ENCODE measurements at places on chromosomes 7 and 10.

DNA sequence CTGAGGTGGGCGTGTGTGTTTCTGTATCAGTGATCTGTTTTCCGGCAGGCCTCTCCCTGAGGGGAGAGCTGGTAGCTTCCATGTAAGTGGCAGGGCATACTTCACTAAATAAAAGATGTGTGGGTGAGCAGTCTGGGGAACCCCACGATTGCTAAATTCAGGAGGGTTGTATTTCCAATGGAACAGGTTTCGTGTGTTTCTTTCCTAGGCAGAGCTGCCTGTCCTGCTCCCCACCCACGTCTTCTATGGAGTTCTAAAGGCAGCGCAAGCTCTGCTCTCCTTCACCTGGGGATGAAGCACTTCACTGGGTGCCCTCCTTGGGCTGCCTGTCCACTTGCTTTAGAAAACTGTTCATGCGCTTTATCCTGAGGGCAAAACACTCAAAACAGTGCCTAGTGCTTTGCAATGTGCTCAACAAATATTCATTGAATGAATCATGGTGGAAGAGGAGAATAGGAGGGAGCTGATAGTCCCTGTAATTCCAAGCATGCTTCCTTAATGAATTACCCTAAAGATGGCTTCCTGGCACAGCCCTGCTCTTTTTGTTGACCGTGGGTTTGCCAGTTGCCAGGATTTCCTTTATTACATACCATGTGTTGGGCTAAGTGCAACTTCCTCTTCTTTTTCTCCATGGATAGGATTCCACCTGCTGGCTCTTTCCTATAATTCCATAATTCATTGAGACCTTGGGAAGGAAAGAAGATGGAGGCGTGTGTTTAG, 50.6 kb upstream of the SRPK2 start:
- DNase-seq = no peak

GRCh38 chr10:31317171-31317570, 1.8 kb upstream of the ZEB1 start:
- no peak for DNase-seq

DNA sequence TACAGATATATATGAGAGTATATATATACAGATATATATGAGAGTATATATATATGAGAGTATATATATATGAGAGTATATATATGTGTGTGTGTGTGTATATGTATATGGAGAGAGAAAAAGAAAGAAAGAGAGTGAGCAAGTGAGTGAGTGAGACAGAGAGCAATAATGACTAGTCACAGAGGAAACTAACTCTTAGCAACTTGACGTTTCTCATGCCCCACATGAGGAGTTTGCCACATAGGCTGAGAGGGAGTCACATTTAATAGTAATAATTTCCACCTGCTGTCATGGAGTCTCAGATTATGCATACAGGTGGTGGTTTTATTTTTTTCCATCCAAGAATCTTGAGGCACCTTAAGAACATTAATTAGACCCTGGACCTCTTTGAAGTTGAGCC, 199.9 kb downstream of the GATA3 start:
- no peak for DNase-seq

DNA sequence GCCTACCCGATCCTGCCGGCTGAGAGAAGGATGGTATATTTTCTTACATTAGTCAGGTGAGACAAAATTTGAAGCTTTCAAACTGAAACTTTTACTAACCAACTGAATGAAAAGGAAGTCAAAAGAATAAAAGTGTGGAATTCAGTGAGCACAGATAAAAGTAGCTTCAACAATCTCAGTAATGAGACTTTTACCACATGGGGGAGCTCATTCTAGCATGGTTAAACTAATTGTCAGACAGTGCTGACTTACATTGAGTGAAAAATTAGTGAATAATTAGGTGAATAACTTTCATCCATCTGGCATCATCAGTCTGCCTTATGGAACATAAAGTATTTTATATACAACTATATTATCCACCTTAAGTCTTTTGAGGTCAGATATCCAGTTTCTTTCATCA, 8.4 kb downstream of the FAM237B start:
- no peak for DNase-seq

GRCh38 chr10:132517951-132518521, 19.6 kb upstream of the INPP5A start:
- DNase-seq = no peak

GRCh38 chr7:128044064-128044463, 12.8 kb upstream of the LRRC4 start:
- no peak for DNase-seq

- DNase-seq = no peak
Observed at GRCh38 chr10:110208614-110209453, 1.4 kb downstream of the MXI1 start.

GRCh38 chr10:226018-226417, 90.8 kb downstream of the ZMYND11 start:
- DNase-seq = no peak

DNA sequence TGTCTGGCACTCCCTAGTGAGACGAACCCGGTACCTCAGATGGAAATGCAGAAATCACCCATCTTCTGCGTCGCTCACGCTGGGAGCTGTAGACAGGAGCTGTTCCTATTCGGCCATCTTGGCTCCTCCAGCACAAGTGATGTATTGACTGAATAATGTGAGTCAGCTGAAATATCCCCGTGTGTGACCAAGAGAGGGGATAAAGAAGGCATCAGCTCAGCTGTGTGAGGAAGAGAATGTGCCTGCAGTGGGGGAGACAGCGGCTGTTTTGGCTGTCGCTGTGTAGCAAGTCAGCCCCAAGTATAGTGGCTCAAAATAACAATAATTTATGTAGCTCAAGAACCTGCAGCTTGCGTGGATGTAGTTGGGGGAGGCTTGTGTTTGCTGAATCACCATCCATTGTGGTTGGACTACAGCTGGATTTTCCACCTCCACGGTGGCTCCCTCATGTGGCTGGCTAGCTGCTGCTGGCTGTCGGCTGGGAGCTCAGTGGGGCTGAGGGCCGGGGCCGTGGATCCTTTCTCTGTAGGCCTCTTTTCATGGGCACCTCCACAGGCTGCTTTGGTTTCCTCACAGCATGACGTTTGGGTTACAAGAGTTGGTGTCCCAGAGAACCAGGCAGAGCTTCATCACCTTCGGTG, 434.5 kb downstream of the CCSER2 start:
- DNase-seq = no peak

DNA sequence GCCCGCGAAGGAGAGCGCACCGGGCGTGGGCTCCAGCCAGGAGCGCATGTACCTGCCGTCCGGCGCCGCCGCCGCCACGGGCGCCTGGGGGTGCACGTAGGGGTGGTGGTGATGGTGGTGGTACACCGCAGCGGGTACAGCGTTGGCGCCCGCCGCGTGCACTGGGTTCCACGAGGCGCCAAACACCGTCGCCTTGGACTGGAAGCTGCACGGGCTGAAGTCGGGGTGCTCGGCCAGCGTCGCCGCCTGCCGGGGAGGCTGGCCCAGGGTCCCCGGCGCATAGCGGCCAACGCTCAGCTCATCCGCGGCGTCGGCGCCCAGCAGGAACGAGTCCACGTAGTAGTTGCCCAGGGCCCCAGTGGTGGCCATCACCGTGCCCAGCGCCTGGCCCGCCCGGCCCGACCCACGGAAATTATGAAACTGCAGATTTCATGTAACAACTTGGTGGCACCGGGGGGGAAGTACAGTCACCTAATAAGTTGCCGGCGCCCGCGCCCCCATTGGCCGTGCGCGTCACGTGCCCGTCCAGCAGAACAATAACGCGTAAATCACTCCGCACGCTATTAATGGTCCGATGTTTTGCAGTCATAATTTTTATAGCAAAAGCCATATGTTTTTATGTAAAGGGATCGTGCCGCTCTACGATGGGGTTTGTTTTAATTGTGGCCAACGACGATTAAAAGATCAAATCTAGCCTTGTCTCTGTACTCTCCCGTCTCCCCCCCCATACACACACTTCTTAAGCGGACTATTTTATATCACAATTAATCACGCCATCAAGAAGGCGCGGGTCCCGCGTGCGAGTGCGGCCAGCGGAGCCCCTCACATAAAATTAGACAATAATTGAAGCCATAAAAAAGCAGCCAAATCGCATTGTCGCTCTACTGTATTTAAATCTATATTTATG, at the start of gene HOXA9:
TSS of gene HOXA9 (minus strand) at position 449 of the 907 bp plus-strand sequence. CDS start at position 369, 80 bp downstream.
- DNase-seq = no peak

DNA sequence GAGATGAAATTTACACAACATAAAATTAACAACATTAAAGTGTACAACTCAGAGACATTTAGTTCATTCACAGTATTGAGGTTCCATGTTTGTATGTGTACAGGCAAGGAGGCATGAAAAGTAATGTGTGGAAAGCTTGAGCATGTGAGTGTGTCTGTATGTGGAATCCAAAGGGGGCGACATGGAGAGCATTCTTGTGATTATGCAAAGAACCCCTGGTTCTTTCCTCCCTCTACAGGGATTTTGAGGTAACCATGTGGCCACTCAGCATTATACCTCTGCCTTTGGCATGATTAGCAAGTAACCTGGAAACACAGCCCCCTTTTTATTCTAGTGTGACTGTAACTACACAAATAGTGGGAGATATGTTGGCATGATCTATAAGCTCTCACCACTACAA, 21.0 kb downstream of the OR2F1 start:
- no peak for DNase-seq

DNA sequence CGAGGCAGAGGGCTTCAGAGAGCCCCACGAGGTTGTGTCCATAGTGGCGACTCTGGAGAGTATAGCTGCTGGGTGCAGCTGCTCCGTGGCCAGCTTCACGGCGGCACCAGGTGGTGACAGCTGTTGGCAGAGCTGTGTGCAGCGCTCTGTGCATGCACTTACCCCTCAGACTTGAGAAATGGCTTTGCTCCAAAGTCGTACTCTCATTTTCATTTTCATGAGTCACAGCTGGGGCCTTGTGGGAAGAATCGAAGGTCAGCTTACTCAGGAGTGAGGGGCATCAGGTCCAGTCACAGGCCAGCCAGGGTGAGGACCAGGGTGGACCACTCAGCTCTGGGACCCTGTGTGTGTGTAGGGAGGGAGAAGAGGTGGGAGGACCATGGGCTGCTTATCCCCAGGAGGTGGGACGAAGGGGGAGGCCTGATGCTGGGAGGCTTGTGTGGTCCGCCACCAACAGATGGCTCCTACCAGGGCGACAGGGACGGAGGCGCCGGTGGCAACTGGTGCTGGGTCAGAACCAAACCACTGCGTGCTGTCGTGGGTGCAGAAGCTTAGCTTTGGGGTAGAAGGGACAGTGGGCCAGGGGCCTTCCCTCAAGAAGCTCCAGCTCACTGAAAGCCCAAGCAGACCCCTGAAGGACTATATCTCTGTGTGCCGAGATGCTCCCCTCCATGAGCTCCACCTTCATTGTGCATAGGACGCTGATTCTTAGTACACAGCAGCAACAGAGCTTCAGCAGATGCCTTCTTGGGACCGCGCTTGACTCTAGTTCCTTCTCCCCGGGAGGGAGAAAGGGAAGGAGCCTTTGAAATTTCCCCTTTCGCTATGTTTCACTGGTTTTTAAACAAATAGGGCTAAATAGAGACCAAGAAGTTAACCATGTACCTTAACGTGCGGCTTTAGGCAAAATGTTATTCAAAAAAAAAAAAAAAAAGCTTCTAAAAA, 225.0 kb downstream of the CELF2 start:
- DNase-seq = no peak

DNA sequence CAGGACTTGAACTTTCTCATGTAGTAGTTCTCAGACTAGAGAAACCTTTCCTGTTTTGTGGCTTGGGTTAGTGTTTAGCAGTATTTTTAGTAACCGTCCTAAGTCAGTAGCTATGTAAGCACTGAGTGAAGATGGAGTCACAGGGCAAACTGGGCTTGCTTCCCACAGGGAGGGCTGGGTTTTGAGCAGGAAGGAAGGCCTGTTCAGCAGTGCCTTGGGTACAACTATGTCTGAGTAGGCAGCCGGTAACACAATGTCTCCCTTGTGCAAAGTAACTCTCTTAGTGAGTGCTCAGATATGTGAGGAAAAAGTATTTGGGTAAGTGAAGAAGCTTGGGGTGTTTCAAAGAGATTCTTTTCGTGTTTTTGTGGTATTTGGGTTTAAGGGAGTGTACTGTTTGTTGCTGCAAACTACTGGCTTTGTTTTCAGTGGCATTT, 96.4 kb downstream of the CCSER2 start:
- DNase-seq = no peak

DNA sequence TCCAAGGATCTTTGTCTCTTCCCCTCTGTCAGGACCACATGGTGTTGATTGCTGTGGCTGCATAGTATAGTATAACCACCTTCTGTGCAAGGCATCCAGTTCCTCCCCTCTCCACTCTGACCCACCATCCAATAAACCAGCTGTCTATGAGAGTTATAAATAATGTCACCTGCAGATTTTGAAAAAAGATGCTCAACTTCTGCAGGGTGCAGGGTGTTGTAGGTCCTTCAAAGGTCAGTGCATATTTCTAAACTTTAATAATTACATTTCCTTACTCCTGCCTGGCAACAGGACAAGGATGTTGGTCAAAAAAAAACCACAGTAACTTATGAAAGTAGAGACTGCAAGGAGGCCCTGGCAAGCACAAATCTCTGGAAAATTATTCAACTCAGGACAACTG, 166.2 kb downstream of the PKD1L1 start:
- DNase-seq = no peak

GRCh38 chr10:15541376-15541775, 170.3 kb upstream of the FAM171A1 start:
- no peak for DNase-seq

- DNase-seq = no peak
Observed at GRCh38 chr10:58513188-58514110, 777 bp downstream of the BICC1 start.

- DNase-seq = no peak
Observed at GRCh38 chr7:64951250-64951848, 39.5 kb downstream of the ZNF117 start.

DNA sequence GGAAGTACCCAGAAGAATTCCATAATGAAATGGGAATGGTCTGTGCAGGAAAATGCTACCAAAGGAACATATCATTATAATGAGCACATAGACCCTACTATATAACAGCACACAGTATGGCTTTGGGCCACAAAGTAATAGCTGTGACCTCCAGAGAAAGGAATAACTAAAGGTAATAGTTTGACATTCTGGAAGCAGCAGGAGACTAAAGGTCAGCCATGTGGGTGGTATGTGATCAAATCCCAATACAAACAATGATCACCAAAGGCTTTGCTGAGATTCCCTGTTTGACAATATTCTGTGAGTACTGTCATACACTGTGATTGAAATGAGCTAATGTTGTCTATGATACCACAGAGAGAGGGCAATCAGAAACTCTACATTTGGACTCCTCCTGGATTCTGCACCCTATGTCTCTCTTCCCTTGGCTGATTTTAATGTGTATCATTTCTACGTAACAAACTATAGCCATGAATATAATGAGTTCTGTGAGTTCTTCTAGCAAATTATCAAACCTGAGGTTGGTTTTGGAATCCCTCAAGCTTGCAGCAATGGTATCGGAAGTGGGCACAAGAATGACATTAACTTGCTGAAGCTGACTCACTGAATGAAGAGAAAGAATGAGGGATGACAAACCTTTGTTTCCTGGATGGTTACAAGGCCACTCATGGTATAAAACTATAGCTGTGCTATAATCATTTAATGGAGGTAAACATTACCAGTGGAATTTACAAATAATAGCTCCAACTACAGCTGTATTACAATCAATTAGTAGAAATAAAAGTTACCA, 99.6 kb downstream of the JMJD1C start:
- no peak for DNase-seq

DNA sequence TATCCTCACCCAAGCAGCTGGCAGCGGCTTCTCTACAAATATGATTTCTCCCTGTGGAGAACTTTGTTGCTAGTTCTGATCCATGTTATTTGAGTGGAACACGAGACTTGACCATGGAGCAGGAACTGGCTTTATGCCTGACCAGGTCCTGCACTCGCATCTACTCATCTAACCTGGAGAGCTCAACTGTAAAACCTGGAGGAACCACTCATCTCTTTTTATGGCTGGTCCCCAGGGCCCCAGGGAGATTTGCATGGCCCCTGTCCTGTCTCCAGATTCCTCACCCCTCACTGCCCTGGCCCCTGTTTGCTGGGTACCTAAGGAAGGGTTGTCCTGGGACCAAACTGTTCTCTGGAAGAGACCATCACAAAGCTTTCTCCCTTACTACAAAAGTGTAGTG, 16.0 kb downstream of the TCAF1 start:
- no peak for DNase-seq

Measured in activated CD4-positive, alpha-beta T cell treated with anti-CD3 and anti-CD28 coated beads for 24 hours (primary cell).